Stromal cell of bone marrow (primary cell): ENCODE measurements at places on chromosomes 4 and X.

GRCh38 chr4:182491719-182492118 is 248.5 kb downstream of the TENM3 start:
- DNase-seq, result no peak

GRCh38 chrX:115459883-115460880 is 100.8 kb upstream of the PLS3 start:
- peak; percentile 22 for DNase-seq

GRCh38 chrX:141467442-141467841 is 117.1 kb downstream of the SPANXA1 start:
- DNase-seq, result no peak

- peak; percentile 72 for DNase-seq
These were observed 392.2 kb upstream of the ZFP42 start for GRCh38 chr4:187603093-187604025.

DNA sequence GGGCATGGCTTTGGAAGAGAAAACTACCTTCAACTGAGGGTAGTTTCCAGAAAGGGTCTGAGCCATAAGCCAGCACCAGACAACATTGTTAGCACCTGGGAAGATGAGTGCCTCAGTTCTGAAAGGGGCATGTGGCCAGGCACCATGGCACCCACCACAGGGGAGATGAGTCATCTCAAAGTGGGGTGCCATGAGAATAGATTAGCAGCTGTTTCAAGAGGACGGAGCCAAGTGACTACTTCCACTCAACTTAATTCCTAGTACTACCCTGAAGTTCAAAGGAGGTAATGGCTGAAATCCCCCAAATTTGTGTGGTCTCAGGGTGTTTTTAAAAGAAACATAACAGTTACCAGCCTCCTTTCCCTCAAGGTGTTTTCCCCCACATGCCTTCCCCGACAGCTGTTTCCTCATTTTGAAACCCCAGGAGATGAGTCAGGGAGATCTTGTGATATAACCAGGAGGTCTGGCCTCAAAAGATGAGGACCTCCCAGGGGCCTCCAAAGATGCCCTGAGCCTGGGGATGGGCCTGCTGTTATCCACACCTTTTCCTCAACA is 27.8 kb upstream of the FTHL17 start:
- no peak for DNase-seq

DNA sequence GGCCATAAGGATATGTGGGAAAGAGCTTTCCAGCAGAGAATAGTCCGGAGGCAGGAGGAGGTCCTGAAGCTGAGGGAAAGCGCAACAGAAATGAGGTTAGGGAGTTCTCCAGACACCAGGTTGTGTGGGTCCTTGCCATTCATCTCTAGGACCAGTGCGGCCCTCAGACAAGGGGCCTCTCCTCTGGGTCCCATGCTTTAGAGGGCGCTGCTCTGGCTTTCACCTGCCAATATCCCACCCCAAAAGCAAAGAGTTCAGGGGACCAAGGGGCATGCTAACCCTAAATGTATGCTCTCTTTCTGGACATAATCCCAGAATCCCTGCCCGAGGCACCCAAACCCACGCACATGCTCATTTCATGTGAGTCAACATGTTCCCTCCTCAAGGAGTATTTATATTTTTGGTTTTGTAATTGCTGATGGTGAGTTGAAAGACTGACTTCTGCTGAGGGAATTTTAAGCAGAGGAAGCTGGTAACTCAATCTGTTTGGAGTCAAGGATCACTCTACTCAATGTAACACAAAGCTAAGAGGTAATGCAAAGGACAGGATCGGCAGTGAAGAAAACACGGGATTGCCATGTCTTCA is 14.8 kb downstream of the RPL34 start:
- DNase-seq, result no peak

- peak; percentile 53 for DNase-seq
These were observed 207.6 kb upstream of the MAMLD1 start for GRCh38 chrX:150155436-150156035.

DNA sequence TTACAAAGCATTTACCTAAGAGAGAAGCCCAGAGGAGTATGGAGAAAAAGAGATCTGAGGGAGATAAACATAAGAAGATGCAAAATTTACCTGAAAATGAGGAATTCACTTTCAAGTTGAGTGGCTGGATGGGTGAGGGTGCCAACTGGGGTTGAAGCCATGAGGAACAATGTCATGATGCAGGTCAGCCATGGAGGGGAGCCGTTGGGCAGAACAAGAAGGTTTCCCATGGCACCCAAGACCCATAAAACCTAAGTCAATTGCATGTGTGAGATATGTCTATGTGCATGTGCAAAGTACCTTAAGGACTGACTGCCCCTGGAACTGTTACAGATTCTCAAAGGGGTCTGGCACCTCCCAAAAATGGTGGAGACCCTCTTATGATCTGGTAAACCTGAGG is 46.6 kb upstream of the PRRG1 start:
- peak; percentile 4 for DNase-seq

DNA sequence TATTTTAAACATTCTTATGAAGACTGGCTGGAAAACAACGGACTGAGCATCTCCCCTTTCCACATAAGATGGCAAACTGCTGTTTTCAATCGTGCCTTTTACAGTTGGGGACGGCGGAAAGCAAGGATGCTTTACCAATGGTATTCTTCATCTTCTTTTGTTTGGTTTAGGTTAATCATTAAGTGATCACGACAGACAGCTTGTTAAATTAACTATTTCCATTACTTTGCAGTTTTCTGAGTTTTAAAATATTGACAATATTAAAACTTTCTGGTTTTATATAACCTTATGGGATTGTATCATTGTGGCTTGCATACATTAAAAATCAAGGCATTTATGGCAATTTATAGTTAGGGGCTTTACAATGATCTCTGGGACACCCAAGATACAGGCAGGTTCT is 3.8 kb downstream of the MBTPS2 start:
- no peak for DNase-seq

DNA sequence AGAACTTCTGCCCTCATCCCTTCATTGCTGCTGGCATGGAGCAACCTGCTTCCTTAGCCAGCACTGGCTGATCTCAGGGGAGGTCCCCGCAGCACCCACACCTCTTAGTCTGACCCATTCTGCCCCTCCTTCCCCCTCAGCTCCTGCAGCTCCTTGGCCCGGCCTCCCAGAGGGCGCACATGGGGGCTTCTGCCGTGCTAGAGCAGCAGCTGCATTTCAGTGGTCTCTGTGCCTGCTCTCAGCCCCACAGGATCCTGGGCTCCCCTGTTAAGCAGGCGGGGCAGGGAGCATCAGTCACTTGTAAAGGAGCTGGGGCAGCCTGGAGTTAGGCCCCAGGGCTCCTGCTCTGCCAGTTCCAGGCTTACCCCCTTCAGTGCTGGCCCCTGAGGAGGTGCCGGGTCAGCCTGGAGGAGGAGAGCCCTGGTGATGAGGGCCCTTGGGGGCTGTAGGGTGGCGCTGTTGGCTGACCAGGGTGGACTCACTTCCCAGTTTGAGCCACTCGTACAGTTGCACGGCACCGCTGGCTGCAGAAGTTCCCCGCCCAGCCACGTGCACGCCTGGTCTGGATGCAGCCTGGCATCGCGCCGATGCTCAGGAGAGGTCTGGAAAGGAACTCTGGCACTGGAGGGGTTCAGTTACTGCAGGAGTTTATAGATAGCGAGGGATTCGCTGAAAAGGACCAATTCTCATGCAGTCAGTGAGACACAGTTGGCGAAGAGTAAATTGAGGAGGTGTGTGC is 85.1 kb upstream of the PSAPL1 start:
- no peak for DNase-seq
